AG04449 (cell line): ENCODE measurements at places on chromosomes 11 and 22.

- DNase-seq: no peak
Measured at GRCh38 chr11:44217432-44217831, 92.5 kb downstream of the ALX4 start.

DNA sequence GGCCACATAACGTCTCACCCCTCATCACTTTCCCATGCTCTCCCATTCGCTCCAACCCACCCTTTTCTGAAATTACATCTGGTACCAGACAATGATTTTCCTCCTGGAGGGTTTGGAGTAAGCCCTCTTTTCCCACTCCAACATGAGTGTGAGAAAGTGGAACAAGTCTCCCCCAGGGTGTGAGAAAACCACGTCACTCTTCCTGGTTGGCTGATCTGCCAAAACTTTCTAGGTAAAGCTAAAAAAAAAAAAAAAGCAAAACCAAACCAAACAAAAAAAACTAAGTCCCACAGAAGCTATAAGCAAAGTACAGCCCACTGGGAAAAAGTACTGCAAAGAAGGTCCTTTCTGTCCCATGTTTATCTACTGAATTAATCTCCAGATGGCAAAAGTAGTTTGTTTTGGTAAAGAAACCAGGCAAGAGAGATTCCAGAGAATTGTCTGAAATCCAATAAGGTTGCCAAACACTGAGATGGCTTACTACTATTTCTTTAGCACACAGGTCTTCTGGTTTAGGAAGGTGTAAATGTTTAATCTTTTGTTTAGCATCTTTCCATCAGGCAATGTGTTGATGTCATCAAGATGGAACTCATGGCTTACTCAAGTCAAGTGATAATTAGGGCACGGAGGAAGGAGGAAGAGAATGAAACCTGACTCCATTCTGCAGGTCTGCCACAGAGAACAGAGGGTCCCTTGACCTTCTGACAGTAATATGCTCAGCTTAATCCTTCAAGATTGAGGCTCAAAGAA is 395.6 kb downstream of the LARGE1 start:
- DNase-seq: no peak

- DNase-seq: no peak
Measured at GRCh38 chr22:50506611-50507420, 686 bp downstream of the LMF2 start.

GRCh38 chr22:50498322-50498890 is 9.1 kb downstream of the LMF2 start:
- no peak for DNase-seq

DNA sequence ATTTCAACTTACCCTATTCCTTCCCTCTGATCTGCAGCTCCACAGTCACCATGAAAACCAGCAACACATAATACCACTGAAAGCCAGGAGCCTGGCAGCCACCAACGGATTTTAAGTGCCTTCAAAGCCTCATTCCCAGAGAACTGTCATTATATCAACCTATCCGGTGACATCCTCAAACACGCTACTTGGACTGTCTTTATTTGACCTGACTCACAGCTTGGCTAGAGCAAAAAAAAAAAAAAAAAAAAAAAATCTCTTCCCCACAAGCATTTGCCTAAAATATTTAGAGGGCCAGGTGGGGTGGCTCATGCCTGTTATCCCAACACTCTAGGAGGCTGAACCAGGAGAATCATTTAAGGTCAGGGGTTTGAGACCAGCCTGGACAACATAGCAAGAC is 32.4 kb upstream of the ARHGAP32 start:
- no peak for DNase-seq

DNA sequence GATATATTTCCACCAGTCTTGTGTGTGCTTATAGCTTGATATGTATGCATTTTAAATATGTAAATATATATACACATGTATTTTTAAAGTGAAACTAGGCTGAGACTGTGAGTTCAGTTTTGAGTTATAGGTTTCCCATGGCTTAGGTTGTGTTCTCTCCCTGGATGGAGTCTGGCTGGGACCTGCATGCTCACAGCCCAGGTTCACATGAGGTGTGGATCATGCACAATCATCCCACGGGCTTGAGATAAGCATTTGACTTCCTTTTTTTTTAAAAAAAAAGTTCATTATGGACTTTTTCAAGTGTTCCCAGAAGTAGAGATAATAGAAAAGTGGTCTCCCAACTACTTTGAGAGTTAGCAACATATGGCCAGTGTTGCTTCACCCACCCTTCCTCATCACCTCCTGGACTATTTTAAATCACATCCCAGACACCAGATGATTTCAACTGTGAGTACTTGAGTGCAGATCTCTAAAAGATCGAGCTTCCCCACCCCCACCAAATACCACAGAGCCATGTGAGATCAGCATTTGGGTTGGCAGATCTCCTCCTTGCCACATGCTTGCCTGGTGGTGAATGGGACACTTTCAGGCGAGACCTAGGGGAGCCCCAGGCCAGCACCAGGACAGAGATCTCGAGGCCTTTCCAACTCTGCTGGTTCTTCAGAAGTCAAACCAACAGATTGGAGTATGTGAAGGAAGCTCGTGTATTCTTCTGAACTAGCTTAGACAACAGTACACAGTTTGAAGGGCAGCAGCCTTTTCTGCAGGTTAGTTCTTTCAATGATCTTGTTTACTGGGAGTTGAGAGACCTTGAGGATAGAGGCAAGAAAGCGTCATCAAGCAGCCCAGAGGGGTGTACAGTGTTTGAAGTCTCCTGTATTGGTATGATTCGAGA is 15.9 kb downstream of the MED15 start:
- DNase-seq: no peak

DNA sequence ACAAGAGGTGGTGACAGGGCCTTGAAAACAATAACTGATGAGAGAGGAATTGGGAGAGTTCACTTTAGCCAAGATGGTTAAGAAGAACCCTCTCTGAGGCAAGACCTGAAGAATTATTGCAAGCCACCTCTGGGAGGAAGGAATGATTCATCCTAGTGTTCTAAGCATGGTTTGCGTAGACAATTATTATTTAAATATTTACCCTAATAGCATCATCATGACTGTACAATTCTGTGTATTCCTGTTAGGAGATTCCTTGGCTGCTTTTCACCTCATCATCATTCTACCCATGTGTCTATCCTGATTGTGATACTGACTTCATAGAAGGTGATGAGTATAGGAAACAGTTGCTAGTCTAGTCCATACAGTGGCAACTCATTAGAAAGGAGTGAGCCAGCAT is 264.4 kb downstream of the DDX10 start:
- peak; percentile 92 for DNase-seq

DNA sequence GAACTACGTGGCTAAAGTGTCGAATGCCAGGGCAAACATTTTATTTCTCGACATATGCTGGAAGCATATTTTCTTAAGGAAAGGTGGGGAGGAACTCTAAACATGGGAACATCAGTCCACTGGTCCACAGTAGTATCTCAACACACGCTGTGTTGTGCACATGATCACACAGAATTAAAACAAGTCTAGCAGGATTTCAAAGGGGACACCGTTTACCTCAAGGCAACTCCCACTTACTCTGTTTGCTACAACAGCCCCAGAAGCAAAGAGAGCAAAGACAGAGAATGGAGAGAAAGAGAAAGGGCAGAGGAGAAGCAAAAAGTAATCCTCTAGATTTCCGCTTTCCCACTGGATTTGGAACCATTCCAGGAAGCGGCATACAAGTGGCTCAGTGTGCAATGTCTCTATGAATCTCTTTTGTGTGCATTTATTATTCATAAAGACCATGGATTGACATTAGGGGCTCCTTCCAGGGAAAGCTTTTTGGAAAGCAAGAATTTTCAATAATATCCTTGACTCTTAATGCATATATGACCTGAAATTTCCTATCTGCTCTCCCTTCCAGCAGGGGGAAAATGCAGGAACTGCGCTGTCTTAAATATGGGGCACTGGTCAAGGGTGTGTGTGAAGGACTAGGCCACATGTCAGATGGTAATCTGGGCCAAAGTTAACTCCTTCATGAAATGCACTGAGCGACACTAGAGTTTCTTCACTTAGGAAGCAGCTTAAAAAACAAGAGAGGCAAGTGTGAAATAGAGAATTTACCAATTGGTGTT is 34.8 kb upstream of the CCDC34 start:
- DNase-seq: no peak
